Activated naive CD8-positive, alpha-beta T cell treated with anti-CD3 and anti-CD28 coated beads, Interleukin-2, amount 10 ng/mL, durations not matched to agents 7 days and 5 days (primary cell): ENCODE measurements at places on chromosomes 3 and 15. TPM values are rescaled to one million over a fixed set of nuclear protein-coding genes. Genes with fewer than 3 reads are reported as not detected.

DNA sequence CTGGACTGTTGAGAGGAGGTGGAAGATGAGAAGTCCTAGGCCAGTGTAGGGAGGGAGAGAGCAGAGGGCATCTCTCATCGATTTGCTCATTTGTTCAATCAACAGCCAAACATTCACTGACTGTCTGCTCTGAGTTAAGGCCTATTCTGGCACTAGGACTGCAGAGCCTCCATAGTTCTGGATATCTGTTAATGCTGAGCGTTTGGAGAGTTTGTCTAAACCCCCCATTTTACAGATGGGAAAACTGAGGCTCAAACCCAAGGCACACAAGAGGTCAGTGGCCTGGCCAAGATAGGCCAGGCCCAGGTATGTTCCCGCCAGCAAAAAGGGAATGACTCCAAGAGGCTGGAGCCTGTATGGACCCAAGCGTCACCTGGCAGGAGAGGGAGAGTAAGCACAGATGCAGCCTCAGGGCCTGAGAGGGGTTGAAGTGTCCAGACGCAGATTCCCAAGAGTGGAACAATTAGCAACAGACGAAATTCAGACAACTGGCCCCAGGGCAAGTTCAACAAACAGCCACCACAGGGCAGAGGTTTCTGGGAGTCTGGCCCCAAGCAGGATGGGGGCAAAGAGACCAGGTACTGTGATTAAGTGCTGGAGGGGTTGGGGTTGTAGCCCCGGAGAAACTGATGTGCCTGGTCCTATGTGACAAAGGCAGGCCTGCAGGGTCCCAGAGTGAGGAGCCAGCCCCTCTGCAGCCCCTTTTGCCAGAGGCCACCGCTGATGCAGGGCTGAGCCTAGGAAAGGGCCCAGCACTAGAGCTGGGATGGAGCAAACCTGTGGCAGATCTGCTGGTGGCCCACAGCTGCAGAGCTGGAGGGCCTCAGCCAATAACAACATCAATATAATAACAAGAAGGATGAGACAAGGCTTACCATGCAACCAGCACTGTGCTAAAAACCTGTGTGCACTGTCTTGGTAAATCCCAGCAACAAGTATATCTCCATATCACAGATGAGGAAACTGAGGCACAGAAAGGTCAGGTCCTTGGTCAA is 245.1 kb upstream of the TLE3 start:
- no peak for DNase-seq

DNA sequence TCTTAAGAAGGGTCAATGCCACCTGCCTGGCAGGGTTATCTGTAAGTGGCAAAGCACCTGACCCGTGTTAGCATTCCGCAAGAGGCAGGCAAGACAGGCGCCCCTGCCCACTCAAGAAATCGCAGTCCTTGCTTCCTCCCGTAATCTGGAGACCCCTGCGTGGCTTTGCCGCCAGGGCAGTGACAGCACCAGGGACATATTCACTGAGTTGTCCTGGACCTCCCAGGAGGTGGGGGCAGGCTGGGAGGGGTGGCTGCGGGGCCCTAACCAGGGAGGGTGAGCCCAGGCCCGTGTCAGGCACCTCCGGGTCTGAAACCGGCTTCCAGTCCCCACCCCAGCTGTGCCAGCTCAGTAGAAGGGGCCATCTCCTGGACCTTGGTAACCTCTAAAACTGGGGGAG is 15.8 kb upstream of the SEC13 start:
- no peak for DNase-seq

DNA sequence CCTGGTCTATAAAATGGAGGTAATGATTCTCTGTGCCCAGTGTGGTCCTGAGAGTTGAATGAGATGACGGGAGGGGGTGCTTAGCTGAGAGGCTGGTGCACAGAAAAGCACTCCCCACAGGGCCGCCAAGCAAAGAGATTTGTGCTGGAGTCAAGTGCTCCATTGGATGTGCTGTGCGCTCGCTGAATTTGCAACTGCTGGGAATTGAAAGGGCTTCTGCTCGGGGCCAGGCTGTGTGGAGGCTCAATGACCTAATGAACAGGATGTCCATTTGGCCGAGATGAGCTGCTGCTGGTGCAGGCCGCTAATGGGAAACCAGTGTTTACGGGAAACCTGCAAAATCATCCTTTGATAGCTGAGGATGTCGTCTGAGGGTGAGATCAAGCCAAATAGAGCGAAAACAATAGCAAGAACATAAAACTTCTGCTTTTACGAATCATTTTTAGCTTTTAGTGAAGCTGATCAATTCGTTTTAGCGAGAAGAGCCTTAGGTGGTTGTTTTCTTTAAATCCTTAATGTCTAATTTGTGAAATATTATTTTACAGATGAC is 211.7 kb downstream of the GABRG3 start:
- no peak for DNase-seq

DNA sequence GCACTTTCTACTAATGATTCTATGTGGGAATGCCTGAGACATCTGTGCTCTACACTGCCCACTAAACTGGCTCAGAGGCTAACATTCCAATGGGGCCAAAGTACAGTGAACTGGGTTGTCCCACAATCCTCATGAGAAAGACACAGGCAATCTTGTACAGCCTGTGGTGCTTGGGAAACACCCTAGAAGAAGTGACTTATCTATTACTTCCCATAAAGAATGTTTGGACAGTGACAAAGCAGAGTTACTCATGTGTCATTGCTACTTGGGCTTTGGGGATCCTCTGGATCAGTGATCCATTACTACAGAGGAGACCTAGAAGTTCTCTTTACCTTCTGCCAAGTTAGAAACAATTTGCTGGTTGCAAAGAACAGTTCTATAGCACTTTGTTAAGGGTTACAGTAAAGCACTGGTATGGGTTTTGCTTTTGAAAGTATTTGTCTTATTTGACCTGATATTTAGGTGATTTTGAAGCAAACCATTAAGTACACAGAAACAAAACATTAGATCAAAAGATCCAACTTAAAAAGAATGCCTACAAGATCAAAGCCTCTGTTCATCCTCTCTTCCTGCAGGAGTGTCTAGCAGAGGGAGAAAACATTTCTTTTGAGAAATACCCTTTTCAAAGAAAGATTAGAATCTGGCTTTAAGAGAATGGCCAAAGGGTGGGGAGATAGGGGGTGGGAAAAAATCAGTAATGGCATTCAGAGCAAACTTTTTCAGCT is 75.8 kb downstream of the CTNNB1 start:
- DNase-seq, result no peak

DNA sequence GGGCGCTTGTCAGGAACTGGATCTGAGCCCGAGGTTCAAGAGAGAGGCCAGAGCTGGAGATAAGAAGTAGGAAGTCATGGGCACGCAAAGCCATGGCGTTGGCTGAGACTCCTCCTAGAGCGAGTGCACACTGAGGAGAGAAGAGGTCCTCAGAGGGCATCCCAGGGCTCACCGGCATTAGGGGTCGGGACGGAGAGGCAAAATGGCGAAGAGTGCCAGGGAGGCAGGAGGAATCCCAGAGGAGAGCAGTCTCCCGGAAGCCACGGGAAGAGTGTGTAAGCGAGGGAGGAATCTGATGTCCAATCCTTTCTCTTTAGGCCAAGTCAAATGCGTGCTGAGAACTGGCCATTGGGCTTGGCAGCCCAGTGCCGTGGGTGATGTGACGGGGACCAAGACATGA is 24.0 kb downstream of the EFCC1 start:
- DNase-seq, result no peak

DNA sequence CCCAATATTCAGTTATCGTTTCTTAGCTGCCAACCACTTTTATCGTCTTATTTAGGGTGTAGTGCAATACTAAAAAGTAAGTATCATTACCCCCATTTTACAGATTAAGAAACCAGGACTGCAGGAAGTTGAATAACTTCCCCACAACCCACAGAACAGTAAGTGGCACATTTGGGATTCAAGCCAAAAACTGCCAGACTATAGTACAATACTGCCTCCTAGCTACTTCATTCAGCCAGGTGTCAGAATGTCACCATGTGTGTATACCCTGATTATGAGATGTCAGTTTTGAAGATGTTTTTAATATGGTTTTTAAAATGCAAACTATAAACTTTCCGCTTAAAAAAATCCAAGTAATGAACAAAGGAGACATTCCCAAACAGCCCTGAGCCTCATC is 74.2 kb upstream of the PROK2 start:
- DNase-seq, result no peak

GRCh38 chr3:122758877-122759560 is 34.6 kb downstream of the HSPBAP1 start:
- peak; percentile 32 for DNase-seq

- no peak for DNase-seq
Observed at GRCh38 chr3:112530573-112530972, 31.2 kb downstream of the ATG3 start.

- DNase-seq, result no peak
Observed at GRCh38 chr15:69987492-69988489, 109.9 kb downstream of the TLE3 start.

DNA sequence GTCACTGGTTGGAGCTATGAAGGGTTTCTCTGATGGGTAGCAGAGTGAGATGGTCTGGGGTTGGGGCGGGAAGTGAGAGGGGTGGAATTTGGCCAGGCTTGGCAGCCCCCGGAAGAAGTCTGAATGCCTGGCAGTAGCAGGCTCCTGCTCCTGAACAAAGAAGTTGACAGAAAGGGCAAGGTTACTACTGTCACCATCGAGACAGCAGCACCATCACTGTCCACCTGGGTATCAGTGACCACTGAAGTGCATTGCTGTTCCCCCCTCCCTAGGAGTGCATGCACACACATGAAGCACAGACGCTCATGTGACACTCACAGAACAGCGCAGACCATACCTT is 42.9 kb downstream of the COLQ start:
- no peak for DNase-seq

DNA sequence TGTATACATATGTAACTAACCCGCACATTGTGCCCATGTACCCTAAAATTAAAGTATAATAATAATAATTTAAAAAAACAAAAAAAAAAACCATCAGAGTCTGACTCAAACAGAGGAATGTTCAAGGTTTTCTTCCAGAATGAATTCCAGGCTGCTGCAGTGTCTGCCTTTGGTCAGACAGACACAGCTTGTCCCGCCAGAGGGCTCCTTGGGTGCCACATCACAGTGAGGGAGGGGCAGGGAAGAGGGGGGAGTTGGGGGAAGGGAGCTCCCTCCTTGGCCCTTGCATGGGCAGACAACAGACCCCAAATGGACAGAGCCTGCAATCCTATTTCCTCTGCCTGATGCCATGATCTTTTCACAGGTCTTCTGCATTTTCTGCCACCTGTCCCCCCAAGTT is 36.5 kb downstream of the ITGB5 start:
- DNase-seq, result no peak

GRCh38 chr3:121167374-121168139 is 259.6 kb downstream of the STXBP5L start:
- DNase-seq, result no peak

DNA sequence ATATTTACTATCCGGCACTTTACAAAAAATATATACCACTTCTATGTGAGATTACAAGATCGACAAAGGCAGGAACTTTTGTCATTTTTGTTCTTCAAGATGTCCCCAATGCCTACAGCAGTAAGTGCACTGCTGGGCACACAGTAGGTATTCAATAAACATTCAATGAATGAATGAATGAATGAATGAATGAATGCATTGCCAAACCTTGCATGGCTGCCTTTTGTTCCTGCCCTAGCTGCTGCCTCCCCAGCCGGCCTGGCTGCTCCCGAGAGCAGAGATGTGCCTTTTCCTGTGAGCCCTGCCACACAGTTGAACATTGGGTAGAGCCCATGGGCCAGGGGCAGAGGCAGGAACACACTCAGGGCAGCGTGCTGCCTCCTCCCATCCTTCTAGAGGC is 37.5 kb downstream of the LINGO1 start:
- DNase-seq, result no peak

GRCh38 chr3:71241981-71242560 is 341.5 kb downstream of the FOXP1 start:
- DNase-seq, result no peak

DNA sequence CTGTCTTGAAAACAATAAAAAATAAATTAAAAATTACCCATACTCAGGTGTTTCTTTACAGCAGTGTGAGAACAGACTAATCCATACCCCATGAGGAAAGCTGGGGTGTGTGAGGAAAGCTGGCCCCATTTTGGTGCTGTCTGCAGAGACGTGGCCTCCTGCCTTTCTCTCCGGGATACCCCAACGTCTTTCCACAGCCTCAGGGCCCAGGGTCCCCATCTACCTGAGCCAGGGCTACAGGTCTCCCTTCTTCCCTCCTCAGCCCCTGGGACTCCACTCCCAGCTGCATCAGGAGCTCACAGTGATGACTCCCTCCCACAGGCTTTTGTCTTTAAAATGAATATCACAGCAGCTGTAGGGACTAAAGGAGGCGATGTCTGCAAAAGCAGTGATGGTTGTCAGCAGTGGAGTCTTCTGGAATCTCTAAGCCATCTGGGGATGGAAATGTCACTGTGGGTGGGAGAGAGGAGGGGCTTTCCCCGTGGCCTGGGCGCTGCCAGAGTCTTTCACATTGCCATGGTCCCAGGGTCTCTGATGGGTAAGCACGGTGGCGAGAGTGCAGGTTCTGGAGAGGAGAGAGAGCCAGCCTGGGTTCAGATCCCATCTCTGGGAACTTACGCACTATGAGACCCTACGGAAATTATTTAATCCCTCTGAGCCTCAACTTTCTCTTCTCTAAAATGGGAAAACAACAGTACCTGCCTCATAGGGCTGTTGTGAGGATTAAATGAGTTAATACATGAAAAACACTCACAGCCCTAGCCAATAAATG is 259.3 kb downstream of the PLCL2 start:
- DNase-seq, result no peak

GRCh38 chr3:65915477-65915876 is 123.2 kb downstream of the MAGI1 start:
- no peak for DNase-seq

- peak; percentile 61 for DNase-seq
Observed at GRCh38 chr15:74783072-74783807, 1.4 kb downstream of the CSK start.

GRCh38 chr3:67916353-67916752 is 261.9 kb upstream of the SUCLG2 start:
- no peak for DNase-seq

- no peak for DNase-seq
Observed at GRCh38 chr3:47664519-47664918, 85.9 kb upstream of the CSPG5 start.

GRCh38 chr15:62257996-62258521 is 93.0 kb upstream of the C2CD4B start:
- no peak for DNase-seq

DNA sequence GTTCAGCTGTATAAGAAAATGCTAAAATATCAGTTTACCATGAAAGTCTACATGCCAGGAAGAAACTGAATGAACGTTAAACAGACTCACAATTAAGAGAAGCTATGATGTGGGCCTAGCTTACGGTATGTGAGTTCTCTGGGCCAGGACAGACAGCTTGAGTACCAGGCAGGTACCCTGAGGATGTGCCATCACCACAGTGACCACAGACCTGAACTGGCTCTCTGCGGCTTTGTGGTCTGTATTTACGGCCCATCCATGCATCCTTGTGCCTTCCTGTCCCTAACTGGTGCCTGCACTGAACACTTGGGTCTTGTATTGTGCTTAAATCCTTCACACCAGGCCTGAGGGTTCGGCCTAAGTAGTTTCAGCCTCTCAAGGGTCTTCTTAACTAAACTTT is 467.5 kb upstream of the PPP2R3A start:
- DNase-seq, result no peak

GRCh38 chr3:127985216-127985615 is 67.0 kb upstream of the SEC61A1 start:
- no peak for DNase-seq

Gene GADL1
- not detected for total RNA-seq

Gene GOLGA6L9
- 4.6 TPM for total RNA-seq

Gene SI
- not detected for total RNA-seq

Gene GOLGA8S
- 1.3 TPM for total RNA-seq

Gene CHRNB4
- not detected for total RNA-seq

Gene SERPINI2
- total RNA-seq, result not detected

Gene GOLGA8A
- 311 TPM for total RNA-seq

Gene ARIH1
- 165 TPM for total RNA-seq

Gene FETUB
- total RNA-seq, result not detected

Gene IMPG2
- 0.42 TPM for total RNA-seq

Gene UBE2E2
- total RNA-seq, result 5.7 TPM

Gene SLC9A9
- total RNA-seq, result 9.9 TPM

Gene SERINC4
- total RNA-seq, result 0.17 TPM
